ENCODE measurements at places on chromosomes 2 and 18.
A peak's percentile ranks its signal among the peaks of the same experiment; 100 is the strongest.

- DNase-seq: peak; percentile 56
Measured at GRCh38 chr2:157172239-157172638, 85.3 kb upstream of the GALNT5 start.

- DNase-seq: no peak
Measured at GRCh38 chr2:46470114-46470628, 9.2 kb upstream of the TMEM247 start.

DNA sequence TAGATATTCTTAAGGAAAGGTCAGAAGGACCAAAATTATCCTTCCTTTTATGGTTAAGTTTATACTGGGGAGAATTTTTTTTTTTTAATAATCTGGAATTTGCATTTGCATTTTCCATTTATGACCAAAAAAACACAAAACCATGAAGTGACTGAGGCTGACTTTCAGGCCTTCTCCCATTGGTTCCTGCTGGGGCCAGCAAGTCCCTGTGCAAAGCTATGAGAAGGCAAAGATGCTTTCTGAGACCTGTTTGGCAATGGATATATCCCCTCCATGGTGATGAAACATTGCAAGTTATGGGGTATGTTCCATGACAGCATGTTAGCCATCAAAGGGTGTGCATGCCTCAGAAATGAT is 60.8 kb downstream of the KIAA2012 start:
- DNase-seq: peak; percentile 86

DNA sequence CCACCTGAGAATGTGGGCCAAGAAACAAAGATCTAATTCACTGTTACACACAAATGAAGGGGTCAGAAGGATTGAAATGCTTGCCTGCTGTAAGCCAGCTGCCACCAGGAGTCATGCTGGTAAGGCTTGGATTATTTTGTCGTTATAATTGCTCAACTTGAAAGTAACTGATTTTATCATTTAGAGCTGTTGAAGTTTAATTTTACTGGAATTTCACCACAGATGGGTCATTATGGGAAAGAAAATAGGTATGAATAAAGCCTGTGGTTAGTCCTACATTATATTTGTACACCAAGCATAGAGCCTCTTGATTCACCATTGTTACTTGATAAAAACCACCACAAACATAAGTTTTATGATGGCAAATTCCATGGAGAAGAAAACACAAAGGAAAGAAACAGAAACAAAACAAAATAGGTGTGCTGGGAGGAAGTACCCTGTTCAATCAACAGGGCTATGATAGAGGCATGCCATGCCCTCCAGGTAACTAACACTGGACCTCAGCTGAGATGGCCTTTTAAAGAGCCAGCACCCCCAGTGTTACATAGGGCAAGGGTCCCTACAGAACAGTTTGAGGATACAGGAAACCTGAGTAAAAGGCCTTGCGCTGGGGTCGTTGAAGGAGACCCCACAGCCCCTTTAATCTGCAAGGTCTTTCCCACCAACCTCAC is 3.0 kb downstream of the CLEC4F start:
- no peak for DNase-seq

DNA sequence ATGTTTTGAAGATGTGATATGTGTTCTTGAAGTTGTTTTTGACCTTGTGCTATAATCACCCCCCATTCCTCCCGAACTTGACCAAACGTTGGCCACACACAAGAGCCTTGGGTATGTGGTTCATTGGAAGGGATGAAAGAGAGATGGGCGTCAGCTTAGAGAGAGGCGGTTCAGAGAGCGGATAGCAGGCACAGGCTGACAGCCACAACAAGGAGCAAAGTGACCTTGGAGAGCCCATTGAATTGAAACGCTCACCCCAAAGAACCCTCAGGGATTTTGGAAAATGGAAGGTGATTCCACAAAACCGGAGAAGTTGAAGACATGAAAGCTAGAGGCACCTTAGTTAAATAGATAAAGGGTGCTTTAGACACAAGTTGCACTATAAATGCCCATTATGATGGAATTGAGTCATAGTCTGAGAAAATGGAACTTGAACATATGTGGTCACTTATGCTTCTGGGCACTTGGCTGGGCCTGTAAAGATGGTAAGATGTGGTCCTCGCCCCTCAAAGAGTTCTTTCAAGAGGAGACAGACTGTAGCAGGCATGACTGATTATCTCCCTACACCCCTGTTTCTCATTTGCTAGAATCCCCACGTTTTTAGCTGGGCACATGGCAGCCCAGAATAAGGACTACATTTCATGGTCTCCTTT is 188.5 kb upstream of the HAAO start:
- no peak for DNase-seq

DNA sequence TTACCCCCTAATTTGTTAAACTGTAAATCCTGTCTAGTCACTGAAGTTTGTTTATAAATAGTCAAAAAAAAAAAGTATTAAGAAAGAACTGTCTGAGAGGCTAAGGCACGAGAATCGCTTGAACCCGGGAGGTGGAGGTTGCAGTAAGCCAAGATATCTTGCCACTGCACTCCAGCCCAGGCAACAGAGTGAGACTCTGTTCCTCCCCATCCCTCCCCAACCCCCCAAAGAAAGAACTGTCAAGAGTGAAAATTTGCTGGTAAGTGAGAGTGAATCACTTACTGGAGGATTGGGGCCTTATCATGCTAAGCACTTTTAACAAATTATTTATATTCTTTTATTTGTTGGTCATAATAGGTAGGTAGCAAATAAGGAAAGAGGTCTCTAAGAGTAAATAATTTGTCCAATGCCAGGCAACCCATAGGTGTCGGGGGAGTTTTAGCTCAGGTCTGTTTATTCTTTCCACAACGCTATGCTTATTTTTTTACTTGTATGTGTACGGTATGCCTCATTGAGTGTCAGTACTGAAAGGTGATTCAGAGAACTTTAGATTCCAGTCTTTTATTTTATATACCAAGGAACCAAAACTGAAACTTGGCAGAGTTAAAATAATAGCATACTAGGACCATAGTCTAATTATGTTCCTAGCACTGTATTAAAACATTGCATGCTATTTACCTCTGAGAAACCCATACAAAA is 2.5 kb downstream of the TAF4B start:
- no peak for DNase-seq

Measured in fibroblast of skin of right biceps (primary cell).